ENCODE measurements at places on chromosomes 16 and 17.

DNA sequence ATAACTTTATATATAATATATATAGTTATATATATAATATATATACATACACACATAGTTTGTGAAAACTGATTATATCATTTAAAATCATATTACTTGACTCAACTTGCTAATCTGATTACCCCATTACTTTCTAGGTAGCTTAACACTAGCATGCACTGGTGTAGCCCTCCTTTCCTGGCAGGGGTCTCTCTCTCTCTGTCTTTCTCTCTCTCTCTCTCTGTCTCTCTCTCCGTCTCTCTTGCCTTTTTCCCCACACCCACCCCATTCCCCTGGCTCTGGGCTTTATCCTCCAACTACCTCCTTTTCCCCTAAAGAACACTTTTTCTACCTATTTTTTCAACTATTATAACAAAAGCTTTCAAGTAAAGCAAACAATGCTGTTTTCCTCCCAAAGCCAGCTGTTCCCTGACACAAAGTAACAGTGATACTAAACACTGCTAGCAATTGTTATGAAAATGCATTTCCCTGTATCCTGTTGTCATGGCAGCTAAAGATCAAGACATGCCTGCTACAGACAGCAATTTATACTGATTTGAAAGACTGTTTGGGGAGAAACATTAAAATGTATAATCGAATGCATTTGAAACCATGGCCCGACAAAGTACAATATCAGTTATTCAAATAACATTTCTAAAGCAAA is 89.4 kb downstream of the CHD9NB start:
- no peak for DNase-seq

GRCh38 chr17:72455562-72455961 is 334.7 kb downstream of the SOX9 start:
- no peak for DNase-seq

DNA sequence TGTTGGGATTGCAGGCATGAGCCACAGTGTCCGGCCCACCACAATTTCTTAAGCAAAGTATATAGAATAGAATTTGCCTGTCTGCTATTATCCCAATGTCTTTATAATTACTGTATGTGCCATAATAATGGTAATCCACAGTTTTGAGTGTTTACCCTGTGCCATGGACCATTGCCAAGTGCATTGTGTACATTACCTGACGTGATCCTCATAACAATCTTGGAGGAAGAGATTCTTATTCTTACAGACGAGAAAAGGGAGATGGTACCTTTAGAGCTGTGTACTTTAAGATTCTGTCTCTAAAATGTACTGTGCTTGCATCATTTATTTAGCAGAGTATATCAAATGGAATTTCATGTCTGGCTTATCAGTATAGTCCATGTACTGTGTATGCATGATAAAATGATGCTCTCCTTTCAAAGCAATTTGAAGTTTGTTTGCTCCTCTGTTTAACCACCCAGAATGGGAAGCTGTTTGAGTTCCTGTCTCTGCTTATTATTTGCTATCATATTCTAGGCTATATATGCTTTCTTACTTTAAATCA is 13.8 kb upstream of the CDR2 start:
- DNase-seq: no peak

DNA sequence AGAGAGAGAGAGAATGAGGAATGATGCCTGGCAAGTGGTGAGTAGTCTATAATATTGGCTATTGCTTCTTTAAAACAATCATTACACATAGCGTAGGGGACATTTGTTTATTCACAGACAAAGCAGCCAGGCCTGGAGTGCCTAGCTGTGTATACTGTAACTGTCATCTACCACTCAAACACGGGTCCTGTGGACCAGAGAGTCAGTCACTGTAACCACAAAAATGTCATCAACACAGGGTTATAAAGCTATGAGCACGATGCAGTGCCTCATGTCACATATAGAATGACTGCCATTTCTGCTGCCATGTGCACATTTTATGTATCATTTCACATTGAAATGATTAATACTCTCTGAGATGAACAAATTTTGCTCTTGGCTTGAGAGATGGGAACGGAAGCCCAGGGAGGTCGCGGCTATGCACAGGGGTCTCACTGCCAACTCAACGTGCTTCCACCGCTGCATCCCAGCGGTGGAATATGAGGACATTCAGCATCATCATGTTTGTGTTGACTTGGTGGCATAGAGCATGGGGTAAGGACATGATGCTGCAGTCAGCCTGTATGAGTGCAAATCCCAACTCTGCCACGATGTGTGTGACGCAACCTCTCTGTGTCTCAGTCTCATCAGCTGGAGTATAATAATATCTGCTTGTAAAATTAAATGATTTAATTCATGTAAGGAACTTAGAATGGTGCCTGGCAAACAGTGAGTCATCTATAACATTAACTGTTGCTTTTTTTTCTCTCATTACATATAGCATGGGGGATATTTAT is 3.3 kb downstream of the MT1H start:
- no peak for DNase-seq

- no peak for DNase-seq
Observed at GRCh38 chr17:62995377-62995885, 29.4 kb downstream of the TANC2 start.

DNA sequence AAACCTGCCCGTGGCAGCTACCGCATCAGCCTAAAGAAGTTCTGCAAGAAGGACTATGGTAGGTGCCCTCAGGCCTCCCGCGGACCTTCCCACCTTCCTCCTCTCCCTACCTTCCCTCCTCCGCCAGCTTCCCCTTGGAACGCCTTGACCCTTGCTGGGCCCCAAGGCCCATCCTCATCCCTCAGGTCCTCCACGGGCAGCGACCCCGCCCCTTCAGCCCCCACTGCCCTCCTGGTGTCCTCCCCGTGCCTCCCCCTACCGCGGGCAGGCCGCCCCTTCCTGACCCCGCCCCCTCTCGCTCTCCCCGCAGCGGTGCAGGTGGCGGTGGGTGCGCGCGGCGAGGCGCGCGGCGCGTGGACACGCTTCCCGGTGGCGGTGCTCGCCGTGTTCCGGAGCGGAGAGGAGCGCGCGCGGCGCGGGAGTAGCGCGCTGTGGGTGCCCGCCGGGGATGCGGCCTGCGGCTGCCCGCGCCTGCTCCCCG is 1.4 kb upstream of the TBC1D24 start:
- DNase-seq: no peak

GRCh38 chr16:14301169-14302030 is 230.3 kb downstream of the MRTFB start:
- peak; percentile 39 for DNase-seq

GRCh38 chr17:59311051-59311468 is 20.4 kb upstream of the YPEL2 start:
- peak; percentile 71 for DNase-seq

GRCh38 chr16:68447653-68448359 is 502 bp downstream of the SMPD3 start:
- no peak for DNase-seq

- DNase-seq: no peak
Observed at GRCh38 chr17:38797158-38797490, 2.2 kb downstream of the PIP4K2B start.

DNA sequence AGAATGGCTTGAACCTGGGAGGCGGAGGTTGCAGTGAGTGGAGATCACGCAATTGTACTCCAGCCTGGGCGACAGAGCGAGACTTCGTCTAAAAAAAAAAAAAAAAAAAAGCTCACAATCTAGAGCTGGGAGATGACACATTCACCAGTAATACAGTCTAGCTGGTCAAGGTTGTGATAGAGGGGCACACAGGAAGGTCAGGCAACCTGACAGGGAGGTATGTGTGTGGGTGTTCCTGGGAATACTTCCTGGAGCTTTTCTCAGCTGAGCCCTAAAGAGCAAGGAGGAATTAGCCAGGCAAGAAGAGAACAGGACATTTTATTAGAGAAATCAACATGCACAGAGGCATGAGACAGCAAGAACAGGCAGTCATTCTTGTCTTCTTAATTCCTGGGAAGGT is 216.7 kb downstream of the SHISA9 start:
- DNase-seq: no peak

DNA sequence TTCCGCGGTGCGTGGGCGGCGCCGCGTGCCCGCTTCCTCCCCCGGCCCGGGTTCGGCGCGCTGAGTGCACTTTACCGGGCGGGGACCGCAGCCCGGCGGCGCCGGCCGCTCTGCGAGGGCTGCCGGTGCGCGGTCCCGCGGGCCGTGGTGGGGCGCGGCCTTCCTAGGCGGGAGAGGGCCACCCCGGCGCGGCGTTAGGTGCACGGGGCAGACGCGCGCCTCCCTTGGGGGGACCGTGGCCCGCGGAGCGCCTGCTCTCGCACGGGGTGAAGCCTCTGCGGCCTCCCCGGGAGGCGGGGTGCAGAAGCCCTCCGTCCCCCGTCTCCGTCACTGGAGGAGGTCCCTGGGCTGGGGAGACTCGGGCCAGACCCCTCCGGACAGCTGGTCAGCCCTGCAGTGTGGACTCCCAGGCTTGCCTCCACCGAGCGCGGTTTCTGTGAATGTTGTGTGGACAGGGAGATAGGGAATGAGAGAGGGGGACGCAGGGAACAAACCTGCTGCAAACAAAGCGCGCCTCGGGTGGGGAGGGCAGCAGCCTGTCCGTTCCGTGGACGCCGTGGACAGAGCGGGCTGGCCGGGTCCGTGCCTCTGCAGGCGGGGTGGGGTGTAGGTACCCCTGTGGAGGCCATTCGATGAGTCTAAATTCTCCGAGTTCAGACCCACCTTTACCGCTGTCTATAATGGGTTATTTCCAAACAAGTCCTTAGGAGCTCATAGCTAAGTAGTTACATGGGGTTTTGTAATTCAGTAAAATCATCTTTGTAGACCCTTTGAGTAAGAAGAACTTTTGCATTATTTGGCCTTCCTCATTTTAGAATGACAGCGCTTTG is 721 bp downstream of the TBCD start:
- peak; percentile 63 for DNase-seq

- no peak for DNase-seq
Observed at GRCh38 chr16:15398618-15399316, 3.2 kb downstream of the MPV17L start.

- DNase-seq: no peak
Observed at GRCh38 chr17:1286379-1287106, 7.1 kb downstream of the TRARG1 start.

GRCh38 chr16:46700048-46700447 is 10.6 kb downstream of the ORC6 start:
- DNase-seq: no peak

- DNase-seq: no peak
Observed at GRCh38 chr16:59058250-59058649, 324.1 kb upstream of the GOT2 start.

GRCh38 chr16:69219279-69219678 is 32.3 kb downstream of the SNTB2 start:
- DNase-seq: no peak

All from AG20443 (cell line).